ENCODE measurements at places on chromosomes 12 and 14. TPM values are rescaled to one million over a fixed set of nuclear protein-coding genes. Genes with fewer than 3 reads are reported as not detected.

GRCh38 chr14:74946659-74947281 is 8.6 kb downstream of the PGF start:
- peak; percentile 61 for DNase-seq

- DNase-seq, result no peak
Measured at GRCh38 chr12:120833849-120834248, 70.3 kb downstream of the SPPL3 start.

GRCh38 chr12:93136253-93137055 is 207.4 kb upstream of the EEA1 start:
- no peak for DNase-seq

FOXM1 gene
- 1.4 TPM for total RNA-seq

VWF gene
- total RNA-seq, result 36.7 TPM

AMN1 gene
- 10.2 TPM for total RNA-seq

Measured in sigmoid colon (tissue), 7 donors.